ENCODE measurements at places on chromosomes 5 and 9.

DNA sequence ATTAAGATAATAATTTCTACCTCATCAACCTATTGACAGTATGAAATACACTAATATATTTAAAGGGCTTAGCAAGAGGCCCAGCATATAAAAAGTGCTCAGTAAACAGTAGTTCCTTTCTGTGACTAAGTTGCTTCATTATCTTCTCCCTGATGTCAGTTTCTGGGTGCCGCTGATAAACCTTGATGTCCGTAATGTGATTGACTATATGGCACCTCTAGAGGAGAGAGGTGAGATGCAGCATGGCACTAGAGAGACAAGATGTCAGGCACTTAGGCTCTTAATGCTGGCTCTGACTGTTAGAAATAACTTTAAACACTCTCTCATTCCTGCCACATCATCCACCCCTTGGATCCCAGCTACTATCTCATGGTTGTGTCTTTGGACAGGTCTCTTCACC is 455.9 kb upstream of the KLF4 start:
- DNase-seq: no peak

GRCh38 chr5:69074664-69075521 is 18.9 kb upstream of the SLC30A5 start:
- no peak for DNase-seq

- DNase-seq: no peak
These were observed 24.1 kb downstream of the AHRR start for GRCh38 chr5:345404-346195.

GRCh38 chr5:141855265-141856036 is 22.8 kb downstream of the PCDH1 start:
- no peak for DNase-seq

DNA sequence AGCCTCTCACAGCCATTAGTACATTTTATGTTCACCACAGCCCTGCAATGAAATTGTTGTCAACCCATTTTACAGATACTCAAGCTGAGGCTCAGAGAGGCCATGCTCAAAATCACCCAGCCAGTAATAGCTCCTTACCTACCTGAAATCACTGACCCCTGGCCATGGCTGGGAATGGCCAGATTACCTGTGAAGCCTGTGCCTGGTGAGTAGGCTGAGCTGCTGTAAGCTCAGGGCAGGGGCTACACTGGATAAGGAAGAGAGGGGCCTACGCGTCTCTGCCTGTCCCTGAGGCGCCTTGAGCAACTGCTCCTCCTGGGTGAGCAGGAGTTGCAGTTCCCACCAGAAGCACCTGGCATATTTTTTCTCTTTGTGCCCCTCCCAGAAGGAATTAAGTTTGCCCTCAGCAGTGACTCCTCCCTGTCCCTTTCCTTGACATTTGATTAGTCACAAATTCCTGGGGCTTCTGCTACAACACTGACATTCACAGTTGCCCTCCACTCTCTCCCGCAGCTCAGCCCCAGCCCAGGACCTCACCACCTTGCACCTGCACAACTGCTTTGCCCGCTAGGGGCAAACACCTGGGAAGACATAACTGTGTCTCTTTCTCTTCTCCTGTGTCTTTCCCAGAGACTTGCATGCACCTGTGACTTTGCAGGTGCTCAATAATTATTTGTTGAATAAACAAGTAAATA is 5.7 kb downstream of the CLTB start:
- DNase-seq: no peak

DNA sequence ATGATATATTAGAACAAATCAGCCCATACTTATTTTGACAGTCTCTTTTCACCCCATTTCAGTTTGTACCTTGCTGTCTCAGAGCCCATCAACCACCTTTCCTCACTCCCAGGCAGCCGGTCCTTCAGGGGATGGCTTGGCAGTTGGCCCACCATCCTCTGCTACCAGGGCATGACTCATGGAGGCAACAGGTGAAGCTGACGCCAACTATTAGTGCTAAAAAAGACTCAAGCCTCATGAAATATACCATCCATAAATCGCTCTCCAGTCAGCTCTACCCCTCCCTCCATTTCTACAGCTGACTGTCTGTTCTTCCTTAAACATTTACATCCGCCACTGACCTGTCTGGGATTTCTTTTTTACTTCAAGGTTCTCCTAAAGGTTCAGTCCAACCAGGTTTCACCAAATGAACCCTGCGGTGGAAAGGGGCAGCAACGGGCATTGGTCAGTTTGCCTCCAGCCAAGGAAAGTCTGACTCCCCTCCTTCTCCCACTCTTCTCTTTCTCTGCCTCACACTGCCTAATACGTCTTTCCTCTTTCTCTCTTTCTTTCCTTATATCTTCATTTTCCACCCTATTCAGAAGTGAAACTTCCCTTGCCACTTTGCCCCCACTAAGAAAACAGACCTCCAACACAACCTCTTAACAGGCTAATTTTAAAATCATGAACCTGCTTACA is 439.1 kb downstream of the RAB3C start:
- DNase-seq: no peak

DNA sequence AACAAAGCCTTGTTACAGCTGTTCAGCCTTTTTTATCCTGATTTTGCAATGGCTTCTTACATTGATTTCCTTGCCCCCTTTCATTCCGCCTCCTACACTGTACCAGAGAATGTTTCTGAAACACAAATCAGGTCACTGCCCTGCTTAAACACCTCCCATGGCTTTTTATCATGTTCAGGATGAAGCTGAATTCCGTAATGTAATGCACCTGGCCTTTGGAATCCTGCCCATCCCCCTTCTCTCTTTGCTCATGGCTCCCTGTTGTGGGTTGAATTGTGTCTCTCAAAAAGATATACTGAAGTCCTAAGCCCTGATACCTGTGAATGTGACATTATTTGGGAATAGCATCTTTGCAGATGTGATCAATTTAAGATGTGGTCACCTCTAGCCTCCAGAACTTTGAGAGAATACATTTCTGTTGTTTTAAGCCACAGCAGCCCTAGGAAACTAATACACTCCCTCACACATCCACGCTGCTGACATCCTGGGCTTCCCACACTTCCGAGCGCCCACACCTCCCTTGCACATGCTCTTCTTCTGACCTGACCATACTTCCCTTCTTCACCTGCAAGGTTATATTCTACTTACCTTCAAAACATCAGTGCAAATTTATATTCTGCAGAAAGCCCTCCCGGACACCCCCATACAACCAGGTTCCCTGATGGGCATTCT is 101.2 kb downstream of the DNAH5 start:
- DNase-seq: no peak

DNA sequence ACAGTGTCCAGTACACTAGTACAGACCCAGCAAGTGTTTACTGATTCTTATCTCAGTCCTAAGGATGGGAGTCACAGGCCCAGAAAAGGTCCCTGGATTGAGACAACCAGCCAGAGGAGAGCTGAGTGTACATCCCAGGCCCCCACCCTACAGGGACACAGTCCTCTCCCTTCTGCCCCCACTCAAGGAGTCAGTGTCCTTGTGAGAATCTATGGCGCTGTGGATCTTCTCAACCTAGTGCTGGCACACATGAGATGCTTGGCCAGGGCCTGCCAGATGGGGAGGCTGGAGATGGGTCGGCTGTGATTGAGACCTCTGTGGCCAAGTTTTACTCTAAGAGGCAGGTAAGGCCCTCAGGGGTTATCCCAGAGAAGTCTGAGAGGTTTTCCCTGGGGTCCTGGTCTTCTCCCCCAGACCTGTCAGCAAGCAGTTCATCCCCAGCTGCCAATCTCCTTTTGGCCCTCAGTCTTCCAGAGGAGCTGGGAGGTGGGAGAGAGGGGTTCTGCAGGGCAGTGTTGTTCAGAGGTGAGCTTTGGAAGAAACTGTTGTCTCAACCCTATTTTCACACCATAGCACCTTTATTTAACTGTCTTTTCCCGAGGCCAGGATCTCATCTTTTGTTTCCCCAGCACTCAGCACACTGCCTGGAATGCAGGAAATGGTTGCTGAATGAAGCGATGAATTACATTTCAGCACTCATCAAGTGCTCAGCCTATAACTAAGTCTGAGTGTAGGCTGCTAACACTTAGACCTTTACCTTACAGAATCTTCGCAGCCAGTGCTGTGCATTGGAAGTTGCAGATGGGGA is 3.2 kb upstream of the NSD1 start:
- no peak for DNase-seq

DNA sequence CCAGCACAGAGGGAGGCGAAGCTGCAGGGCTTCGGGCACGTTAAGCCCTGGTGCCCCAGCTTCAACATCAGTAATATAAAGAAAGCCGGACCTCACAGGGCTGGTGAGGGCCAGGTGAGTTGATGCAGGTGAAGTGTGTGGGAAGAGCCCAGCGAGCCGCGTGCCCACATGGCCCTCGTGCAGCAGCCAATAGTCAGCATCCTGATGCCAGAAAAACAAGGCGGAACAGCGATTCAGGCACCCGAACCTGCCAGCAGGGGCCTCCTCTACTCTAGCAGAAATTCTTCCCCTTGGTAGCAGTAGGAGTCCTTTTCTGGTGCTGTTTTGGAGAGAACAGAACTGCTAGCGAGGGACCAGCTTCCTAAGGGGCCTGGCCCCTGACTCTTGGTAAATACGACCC is 7.8 kb downstream of the MED10 start:
- no peak for DNase-seq

GRCh38 chr9:5264219-5264595 is 33.0 kb downstream of the INSL4 start:
- DNase-seq: no peak

GRCh38 chr9:27118916-27119315 is 9.9 kb downstream of the TEK start:
- no peak for DNase-seq

GRCh38 chr5:84085387-84086041 is 299.2 kb downstream of the EDIL3 start:
- DNase-seq: no peak

DNA sequence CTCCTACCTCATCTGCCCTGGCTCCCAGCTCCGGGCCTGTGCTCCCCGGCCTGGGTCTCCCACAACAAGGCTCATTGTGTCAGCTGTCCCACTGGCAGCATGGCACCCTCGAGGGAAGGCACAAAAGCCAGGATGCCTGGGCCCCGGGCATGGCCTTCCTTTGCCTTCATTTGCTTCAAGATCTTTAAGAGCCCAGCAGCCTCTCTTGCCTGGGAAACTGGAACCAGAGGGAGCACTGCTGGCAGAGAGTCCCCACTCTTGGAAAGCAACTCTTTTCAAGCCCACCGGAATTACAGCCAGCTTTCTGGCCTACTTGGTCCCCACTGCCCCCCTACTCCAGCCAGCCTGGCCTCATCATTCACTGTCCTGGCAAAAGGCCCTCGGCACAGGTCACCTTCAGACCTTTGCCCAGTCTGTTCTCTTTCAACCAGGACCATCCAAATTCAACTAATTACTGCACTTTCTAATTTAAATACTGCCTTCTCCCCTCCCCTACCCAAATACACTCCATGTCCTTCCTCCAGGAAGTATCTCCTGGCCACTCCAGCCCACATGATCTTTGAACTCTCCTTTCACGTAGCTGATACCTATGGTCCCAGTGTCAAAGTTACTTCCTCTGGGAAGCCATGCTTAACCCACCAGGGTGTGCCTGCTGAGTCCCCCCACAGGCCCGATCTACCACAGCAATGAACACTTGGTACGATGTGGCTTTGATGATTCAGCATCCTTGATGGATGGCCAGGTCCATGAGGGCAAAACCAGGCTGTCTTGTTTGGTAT is 8.9 kb downstream of the ZER1 start:
- no peak for DNase-seq

GRCh38 chr9:137306066-137306849 is 4.2 kb upstream of the NRARP start:
- DNase-seq: no peak

Data from stimulated activated CD4-positive, alpha-beta T cell treated with anti-CD3 and anti-CD28 coated beads, Interleukin-12 subunit alpha, Interleukin-12 subunit beta, amount 100 ng/mL, for 24 hours (primary cell).